H9 (cell line): ENCODE measurements at places on chromosomes 1 and 21. TPM values are rescaled to one million over a fixed set of nuclear protein-coding genes. Genes with fewer than 3 reads are reported as not detected.

- no peaks in the 10 kb centered on the region for H3K27me3 ChIP-seq
- DNase-seq = no peak
- H3K27ac ChIP-seq = no peak overlapping the region
- no peak overlapping the region for H3K4me3 ChIP-seq
Measured at GRCh38 chr1:233865902-233866301, 38.6 kb upstream of the SLC35F3 start.

GRCh38 chr1:111209622-111210021 is 9.2 kb upstream of the DENND2D start:
- no peak overlapping the region for H3K4me3 ChIP-seq
- no peak overlapping the region for H3K27ac ChIP-seq
- no peaks in the 10 kb centered on the region; the same call in 1 of the 2 replicates for H3K27me3 ChIP-seq
- no peak for DNase-seq
- H3K4me1 ChIP-seq = no peaks in the 10 kb centered on the region; the same call in 1 of the 2 replicates

- no peak overlapping the region for H3K4me3 ChIP-seq
- peaks cover 3% of the 10 kb centered on the region; the same call in 2 of the 3 replicates for H3K36me3 ChIP-seq
- no peaks in the 10 kb centered on the region for H3K27me3 ChIP-seq
- no peak for DNase-seq
- no peak overlapping the region for H3K27ac ChIP-seq
- H3K4me1 ChIP-seq = peaks cover 10% of the 10 kb centered on the region; the same call in 1 of the 2 replicates
Measured at GRCh38 chr1:232059726-232060374, 433.3 kb downstream of the DISC1 start.

DNA sequence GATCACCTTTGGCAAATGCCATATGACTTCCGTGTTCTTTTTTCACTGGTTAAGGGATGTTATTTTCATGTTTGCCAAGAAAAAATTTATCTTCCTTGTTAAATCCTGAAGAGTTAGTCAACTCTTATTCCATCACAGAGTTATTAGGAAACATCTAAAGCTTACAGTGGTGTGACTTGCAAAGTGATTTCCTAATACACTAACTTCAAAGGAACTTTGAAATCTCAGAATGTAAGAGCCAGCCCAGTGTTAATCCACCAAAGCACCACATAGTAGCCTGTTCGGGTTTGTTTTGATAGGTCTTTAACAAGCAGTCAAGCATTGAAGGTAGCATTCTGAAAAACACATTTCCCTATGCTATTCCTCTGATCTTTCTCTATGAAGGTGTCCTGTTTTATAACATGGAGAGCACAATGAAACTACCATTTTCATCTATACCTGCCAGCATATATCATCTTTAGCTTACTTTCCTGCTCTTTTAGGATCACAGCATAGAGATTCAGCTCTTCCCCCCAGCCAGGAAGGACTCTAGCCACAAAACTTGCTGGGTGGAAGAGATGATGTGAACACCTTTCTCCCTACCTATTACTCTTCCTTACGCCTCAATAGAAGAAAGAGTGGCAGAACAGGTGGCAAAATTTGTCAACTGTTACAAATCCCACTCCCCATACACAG is 82.4 kb upstream of the MAGI3 start:
- H3K4me1 ChIP-seq = no peaks in the 10 kb centered on the region
- no peak overlapping the region for H3K27ac ChIP-seq
- H3K36me3 ChIP-seq = peaks cover 1% of the 10 kb centered on the region; the same call in 1 of the 3 replicates
- no peak for DNase-seq

The NDC1 gene
- total RNA-seq = 49.3 and 50.2 TPM in 2 replicates

The LCE6A gene
- not detected in 2 replicates for total RNA-seq

The FABP3 gene
- 9.0 and 10.2 TPM in 2 replicates for total RNA-seq
